ENCODE measurements at places on chromosomes 6 and 20. TPM values are rescaled to one million over a fixed set of nuclear protein-coding genes. Genes with fewer than 3 reads are reported as not detected.

OR2B2 gene
- total RNA-seq = not detected

KCNS1 gene
- total RNA-seq = 0.29 TPM

VGLL2 gene
- total RNA-seq = not detected

TCP11 gene
- total RNA-seq = 0.07 TPM

C6orf132 gene
- total RNA-seq = not detected

CD109 gene
- 30.5 TPM for total RNA-seq

NCOA5 gene
- total RNA-seq = 28.3 TPM

NRN1 gene
- 8.6 TPM for total RNA-seq

PRL gene
- not detected for total RNA-seq

SLC22A7 gene
- total RNA-seq = not detected

FAM217A gene
- not detected for total RNA-seq

TDRD6 gene
- total RNA-seq = under 0.01 TPM

SLC22A16 gene
- not detected for total RNA-seq

PRDM1 gene
- total RNA-seq = 7.4 TPM

CLDN20 gene
- total RNA-seq = not detected

MTFR2 gene
- 9.0 TPM for total RNA-seq

HLA-DRB5 gene
- total RNA-seq = not detected

SAMD3 gene
- not detected for total RNA-seq

LY6G6D gene
- not detected for total RNA-seq

NRSN1 gene
- total RNA-seq = not detected

Measured in thoracic aorta endothelial cell (primary cell).